RWPE1 (cell line): ENCODE measurements at places on chromosomes 6 and 20.
A peak's percentile ranks its signal among the peaks of the same experiment; 100 is the strongest.

- no peak for DNase-seq
Measured at GRCh38 chr6:129112591-129112990, 229.7 kb downstream of the LAMA2 start.

DNA sequence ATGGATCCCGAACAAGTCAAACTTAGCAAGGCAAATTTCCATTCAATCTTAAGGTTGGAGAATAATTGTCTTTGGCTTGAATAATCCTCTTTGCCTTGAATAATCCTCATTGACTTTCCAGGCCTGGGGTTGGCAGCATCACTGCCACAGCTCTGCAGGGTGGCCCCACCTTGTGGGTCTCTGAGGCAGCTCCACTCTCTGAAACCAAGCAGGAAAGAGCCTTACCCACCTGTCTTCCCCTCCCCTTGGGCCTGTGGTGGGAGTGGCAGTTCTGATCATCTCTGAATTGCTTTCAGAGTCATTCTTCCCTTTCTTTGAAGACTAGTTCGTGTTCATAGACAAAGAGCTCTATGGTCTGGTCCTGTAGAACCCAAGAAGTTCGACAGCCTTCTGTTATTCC lies 47.5 kb downstream of the KCNQ5 start:
- DNase-seq = no peak

GRCh38 chr20:62409931-62410745 lies 3.1 kb upstream of the CABLES2 start:
- DNase-seq = peak; percentile 66

GRCh38 chr20:22382742-22383141 lies 201.6 kb downstream of the FOXA2 start:
- DNase-seq = peak; percentile 63

DNA sequence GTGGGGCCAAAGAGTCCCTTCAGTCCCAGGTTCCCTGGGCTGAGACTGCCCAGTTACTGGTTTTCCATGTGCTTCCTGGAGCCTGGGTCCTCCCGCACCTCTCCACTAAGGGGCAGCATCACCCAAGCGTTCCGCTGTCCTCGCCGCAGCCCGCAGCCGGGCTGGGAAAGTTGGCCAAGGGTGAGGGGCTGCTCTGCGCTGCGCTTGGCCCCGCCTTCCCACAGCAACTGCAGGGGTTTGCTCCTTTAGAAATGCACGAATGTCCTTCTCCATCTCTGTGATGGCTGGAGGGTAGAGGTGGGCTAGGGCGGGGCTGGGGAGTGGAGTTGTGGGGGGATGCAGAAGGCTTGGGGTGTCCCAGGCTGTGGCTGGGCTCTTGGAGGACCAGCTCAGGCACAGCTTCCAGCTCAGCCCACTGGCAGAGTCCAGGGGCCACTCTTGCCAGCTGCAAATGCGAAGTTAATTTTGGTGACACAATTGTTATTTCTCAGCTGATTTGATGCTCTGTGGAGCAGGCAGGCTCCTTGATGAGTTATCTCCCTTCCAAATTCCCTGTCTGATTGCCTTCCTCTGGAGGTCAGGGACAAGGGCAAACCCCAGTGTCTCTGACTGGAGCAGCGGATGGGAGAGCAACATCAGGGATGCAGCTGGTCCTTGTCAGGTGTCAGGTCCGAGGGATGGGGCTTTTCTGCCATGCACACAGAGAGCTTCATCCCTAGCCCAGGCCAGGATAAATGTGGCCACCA lies 63.2 kb downstream of the NOL4L start:
- DNase-seq = peak; percentile 92

DNA sequence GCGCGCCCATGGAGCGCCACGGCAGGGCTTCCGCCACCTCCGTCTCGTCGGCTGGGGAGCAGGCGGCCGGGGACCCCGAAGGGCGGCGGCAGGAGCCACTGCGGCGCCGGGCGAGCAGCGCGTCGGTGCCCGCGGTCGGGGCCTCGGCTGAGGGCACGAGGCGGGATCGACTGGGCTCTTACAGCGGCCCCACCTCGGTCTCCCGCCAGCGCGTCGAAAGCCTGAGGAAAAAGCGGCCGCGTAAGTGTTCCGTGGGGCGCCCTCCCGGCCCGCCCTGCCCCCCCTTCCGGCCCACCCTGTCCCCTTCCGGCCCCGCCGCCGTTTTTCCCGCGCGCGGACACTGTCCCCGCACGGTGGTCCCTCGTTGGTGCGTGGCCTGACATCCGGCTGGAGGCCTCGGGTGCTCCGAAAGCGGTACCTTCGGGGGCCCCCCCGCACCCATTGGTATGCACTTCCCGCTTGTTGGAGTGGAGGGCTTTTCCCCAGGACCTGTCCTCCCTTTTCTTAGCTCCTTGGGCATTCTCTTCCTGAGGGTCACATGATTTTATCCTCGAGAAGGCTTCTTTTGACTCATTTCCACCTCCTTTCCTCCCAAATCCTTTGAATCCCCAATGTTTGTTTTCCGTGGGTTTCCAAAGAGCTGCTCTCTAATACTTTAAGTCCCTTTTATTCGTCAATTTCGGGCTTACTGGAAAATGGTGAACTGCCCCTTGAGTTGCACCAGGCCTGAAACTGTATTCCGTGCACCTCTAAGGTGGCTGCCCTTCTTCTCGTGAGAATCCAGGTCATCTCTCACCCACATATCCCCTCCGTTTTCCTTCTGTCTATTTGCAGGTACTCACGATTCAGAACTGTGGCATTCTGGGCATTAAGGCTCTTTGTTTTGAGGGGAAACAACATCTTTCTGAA lies 556 bp downstream of the PANK2 start:
- peak; percentile 31 for DNase-seq

- no peak for DNase-seq
Measured at GRCh38 chr6:39891353-39891752, 42.9 kb downstream of the MOCS1 start.

- no peak for DNase-seq
Measured at GRCh38 chr6:15337582-15337981, 91.7 kb downstream of the JARID2 start.

DNA sequence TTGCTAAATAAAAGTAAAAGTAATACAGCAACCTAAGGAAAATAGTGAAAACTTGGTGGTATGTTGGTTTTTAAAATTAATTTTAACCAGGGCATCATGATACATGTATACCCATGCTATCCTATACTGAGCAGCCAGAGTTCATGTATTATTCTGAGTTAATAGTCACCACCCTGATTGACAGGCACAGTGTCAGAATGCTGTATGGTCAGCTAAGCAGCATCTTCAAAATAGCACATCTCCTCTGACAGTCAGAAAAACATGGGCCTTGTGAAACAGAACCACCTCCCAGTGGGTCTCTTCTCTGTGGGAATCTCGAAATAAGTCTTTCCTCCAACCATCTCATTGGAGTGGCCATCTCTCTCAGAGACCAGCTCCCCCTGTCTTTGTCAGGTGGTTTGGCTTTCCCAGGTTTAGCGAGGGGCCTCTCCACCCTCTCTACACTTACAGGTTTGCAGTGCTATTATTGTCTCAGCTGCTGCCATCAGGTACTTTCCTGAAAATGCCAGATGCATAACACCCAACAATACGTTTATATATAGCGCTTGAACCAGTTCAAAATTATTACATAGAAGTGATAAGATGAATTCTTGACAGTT lies 47.1 kb upstream of the RNF8 start:
- no peak for DNase-seq

- DNase-seq = no peak
Measured at GRCh38 chr6:69631552-69632346, 165.1 kb downstream of the LMBRD1 start.

- DNase-seq = no peak
Measured at GRCh38 chr6:131893198-131893597, 58.0 kb downstream of the CCN2 start.

GRCh38 chr6:165705941-165706340 lies 42.9 kb upstream of the PDE10A start:
- no peak for DNase-seq

GRCh38 chr20:46035713-46036112 lies 6.7 kb downstream of the SLC12A5 start:
- no peak for DNase-seq

DNA sequence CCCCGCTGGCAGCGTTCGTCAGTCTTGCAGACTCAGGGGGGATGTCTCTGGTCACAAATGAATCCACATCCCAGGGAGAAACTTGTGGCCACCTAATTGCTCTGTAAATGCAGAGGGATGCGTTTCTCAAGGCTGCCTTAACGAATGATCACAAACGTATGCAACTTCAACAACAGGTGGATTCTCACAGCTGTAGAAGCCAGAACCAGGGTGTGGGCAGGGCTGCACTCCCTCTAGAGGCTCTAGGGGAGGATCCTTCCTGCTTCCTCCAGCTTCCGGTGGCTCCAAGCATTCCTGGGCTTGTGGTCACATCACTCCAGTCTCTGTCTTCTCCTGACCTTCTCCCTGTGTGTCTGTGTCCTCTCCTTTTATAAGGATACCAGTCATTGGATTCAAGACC lies 3.3 kb upstream of the TAF4 start:
- no peak for DNase-seq

GRCh38 chr6:41442800-41443501 lies 103.2 kb upstream of the FOXP4 start:
- DNase-seq = no peak

- peak; percentile 20 for DNase-seq
Measured at GRCh38 chr6:145070791-145071190, 664.5 kb downstream of the EPM2A start.

DNA sequence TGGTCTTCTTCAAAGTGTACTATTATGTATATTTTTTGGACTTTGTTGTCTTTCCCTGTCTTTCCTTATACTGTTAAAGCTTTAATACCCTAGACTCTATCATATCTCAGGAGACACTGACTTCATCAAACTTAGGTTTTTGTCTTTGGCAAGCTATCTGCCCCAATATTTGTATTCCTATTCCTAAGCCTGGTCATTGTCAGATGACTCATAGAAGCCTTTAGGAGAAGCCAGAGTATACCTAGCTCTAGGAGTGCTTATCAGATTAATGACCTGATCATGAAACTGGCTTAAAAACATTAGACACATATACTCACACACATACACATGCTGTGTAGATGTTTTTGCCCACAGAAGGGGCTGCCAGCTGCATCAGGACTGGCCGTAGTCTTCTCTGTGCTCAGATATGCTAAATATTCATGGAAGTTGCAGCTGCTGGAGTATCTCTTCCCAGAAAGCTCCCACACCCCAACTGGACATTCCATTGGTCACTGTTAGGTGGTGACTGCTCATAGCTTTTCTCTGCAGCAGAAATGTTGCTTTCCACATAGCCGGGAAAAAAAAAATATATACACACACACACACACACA lies 102.0 kb downstream of the ANKS1A start:
- DNase-seq = no peak

DNA sequence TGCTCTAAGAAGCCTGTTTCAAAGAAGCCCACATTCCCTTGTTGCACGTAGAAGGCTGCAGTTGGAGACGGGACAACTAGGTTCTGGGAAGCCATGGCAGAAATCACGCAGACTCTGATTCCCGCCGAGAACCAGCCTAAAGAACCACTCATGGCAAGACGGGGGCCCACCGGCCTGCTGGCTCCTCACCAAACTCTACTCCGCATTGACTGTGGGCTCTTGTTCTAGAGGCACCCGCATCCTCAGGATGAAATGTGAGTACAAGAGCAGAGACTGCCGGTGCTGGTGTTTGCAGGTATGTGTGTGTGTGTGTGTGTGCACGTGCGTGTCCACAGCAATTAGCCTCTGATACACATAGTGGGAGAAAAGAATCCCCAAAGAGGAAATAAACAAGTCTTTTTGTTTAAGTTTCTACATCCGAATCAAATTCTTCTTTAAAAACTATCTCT lies 42.3 kb upstream of the NR2E1 start:
- DNase-seq = no peak

DNA sequence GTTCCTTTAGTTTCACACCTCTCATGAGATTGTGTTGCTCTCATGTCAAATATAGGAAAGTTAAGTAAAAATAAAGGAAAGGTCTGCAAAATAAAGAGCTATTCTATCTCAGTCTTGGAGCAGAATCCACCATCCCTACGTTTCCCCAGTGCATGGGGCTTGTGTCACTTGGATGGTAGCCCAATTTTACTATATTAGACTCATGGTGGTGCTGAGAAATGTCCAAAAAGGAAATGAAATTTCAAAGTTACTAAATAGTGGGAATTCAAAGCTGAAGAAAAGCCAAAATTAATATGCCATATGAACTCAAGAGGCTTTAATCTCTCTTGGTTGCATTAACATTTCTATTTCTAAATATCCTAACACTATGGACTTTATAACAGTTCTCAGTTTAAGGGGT lies 1283.3 kb upstream of the GJE1 start:
- DNase-seq = no peak

DNA sequence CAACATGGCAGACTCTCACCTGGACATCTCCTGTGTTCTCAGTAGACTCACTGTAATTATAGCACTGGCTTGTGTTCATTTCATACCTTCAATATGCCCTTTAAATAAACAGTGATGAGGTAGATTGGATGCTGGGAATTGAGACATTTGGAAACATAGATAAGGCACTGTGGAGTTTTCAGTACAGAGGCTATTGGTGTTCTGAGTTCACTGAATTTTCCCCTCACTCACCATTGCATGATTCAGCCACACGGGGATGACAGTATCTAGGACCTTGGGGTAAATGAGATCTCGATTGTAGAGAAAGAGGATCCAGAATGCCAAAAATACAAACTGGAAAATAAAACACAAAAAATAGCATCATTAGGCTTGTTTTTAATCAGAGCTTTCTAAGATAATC lies 12.6 kb downstream of the ADTRP start:
- no peak for DNase-seq

GRCh38 chr20:48933017-48933766 lies 11.7 kb downstream of the ARFGEF2 start:
- DNase-seq = no peak

DNA sequence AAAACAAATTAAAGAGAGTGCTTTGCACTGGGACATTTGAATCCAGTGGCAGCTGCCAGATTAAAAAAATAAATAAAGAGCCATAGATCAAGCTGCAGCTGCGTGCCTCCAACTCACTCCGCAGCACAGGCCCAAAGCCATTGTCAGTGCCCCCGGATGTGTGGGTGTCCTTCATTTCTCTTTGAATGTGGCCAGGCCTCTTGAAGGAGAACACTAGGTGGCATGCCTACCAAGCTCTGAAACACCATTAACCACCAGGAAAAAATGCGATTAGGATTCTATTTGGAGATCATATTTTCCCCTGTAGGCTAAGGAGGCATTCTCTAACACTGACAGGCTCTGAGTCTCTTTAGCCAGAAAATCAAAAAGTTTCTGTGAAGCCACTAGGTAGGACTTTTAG lies 549.8 kb downstream of the PRKN start:
- no peak for DNase-seq

GRCh38 chr6:37137201-37138090 lies 32.5 kb upstream of the PIM1 start:
- DNase-seq = peak; percentile 94

DNA sequence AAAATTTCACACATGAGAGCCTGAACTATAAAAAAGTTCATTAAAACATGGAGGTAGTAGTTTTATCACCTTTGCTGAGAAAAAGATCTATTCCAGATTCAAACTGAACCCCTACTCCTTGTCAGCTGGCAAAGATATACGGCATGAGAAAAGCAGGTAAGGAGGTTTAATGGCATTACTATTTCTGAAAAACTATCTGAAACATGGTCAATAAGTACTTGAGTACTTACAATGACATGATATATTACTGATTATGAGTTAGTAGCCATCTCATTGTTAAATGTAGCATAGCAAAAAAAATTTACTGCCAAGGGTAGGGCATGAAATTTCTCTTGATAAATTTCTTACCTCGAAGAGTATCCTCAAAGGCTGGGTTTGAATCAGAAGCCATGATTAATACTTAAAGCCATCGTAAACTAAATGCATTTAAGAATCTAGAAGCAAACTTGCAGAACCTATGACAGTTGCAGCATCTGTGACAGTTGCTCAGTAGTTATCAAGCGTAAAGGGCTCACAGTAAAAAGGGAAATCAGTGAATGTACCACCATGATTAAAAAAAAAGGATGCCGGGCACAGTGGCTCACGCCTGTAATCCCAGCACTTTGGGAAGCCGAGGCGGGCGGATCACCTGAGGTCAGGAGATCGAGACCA lies 8.7 kb downstream of the SLC17A5 start:
- no peak for DNase-seq
